Activated gamma-delta T cell (primary cell): ENCODE measurements at places on chromosomes 3 and 15.

- DNase-seq: no peak
These were observed 28.4 kb downstream of the ANKRD28 start for GRCh38 chr3:15769256-15769915.

- DNase-seq: no peak
These were observed 43.6 kb upstream of the KLF13 start for GRCh38 chr15:31283043-31283442.

- DNase-seq: peak; percentile 31
These were observed 27.6 kb upstream of the CXCR6 start for GRCh38 chr3:45915518-45916231.

DNA sequence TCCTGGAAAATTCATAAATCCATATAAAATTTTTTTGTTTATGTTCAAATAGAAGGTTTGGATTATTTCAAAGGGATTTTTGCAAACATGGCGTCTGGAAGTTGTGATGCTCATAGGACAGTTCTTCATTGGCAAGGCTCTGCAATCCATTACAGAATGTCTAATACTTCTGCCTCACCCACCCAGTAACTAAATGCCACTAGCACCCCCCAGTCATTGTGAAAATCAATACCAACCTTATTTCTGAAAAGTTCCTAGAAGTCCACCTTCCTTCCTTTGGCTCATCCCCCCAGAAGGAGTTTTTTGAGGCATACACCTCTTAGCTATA, 17.9 kb downstream of the ATP11B start:
- no peak for DNase-seq

DNA sequence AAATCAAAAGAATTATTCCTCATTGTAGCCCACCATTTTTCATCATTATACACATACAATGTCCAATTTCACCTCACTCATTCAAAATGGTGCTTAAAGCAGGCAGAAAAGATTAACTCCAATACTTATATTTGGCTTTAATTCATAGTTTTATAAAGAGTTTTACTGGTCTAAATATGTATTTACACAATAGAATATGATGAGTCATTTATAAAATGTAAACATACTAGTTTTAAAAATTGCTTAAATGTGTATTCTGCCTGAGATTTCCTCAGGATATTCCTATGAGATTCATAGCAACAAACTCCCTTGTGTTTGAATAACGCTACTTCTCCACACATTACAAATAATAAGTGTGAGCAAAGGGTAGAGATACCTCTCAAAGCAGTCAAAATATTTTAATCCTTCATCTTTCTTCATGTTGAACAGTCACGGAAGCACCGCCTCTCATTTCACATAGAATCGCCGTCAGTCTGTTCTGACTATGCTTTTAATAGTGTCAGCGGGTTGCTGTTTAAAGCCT, 75.7 kb upstream of the GBE1 start:
- DNase-seq: no peak

- DNase-seq: no peak
These were observed 55.4 kb downstream of the ABHD2 start for GRCh38 chr15:89143503-89144162.

- DNase-seq: no peak
These were observed 88.7 kb downstream of the GABRG3 start for GRCh38 chr15:27059610-27060202.

- DNase-seq: no peak
These were observed 66.4 kb downstream of the LRTM1 start for GRCh38 chr3:54861248-54862067.

DNA sequence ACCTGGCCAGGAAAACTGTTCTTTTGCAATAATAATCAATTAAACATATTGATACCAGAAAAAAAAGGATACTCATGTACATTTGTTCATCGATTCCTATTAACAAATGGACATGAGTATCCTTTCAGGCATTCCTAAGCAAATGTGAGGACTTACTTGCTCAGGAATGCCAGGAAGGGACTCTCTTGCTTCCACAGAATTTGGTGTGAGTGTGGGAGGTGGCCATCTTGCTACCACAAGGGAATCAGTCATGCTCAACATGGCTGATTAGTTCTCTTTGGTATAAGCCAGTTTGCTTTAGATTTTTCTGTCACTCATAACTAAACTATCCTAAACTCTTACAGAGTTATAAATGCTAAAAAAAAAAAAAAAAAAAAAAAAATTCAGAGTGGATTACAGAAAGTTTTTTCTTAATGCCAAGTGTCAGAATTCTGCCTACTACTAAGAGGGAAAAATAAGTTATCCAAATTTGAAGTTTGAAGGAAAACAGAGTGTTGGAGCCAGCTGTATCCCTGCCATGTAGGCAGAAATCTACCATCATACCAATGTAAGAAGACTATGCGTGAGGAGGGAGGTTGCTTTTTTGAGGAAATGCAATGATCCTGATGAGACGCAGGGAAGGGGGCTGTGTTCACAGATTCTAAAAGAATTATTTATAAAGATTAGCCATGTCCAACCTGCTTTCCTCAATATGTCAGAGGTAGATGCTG, 98.7 kb downstream of the PLD1 start:
- DNase-seq: no peak

DNA sequence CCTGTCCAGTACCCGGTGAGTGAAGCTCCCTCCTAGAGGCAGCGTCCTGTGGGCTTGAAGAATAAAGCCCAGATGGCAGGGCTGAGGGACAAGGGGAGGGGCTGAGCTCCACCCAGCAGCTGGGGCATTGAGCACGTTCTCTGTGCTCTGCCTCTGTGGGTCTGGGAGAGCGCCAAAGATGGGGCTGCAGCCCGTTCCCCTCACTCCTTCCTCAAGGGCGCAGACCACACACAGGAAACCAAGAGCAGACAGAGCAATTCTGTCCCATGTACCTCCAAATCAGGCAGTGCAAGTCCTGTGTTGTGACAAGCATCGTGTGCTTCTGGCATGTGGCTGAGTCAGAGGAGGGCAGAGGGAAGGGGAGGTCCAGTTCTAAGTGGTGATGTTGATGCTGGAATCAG, 15.7 kb upstream of the KIF23 start:
- DNase-seq: no peak

DNA sequence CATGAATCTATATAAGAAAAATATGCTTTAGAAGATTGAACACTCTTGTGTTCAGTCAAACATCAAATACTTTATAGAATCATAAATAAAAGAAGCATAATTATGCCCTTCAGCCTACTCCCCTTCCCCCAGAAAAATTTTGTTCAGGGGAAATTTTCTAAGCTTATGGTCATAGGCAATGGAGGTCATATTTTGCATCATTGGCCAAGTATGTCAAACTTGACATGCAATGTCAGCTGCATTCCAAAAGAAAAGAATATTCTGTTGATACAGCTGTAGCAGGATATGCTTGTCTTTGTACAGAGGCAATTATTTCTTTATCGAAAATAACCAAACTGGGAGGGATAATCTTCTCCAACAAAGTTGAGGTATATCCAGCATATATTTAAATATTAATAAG, 328.2 kb downstream of the ZIC1 start:
- DNase-seq: no peak

- no peak for DNase-seq
These were observed 112.5 kb downstream of the FOXB1 start for GRCh38 chr15:60116456-60117089.

- no peak for DNase-seq
These were observed 20.9 kb upstream of the TLE3 start for GRCh38 chr15:70118599-70118998.

GRCh38 chr3:2889736-2890135, 220.4 kb downstream of the IL5RA start:
- no peak for DNase-seq

GRCh38 chr3:40546816-40547215, 22.1 kb downstream of the ZNF621 start:
- no peak for DNase-seq

DNA sequence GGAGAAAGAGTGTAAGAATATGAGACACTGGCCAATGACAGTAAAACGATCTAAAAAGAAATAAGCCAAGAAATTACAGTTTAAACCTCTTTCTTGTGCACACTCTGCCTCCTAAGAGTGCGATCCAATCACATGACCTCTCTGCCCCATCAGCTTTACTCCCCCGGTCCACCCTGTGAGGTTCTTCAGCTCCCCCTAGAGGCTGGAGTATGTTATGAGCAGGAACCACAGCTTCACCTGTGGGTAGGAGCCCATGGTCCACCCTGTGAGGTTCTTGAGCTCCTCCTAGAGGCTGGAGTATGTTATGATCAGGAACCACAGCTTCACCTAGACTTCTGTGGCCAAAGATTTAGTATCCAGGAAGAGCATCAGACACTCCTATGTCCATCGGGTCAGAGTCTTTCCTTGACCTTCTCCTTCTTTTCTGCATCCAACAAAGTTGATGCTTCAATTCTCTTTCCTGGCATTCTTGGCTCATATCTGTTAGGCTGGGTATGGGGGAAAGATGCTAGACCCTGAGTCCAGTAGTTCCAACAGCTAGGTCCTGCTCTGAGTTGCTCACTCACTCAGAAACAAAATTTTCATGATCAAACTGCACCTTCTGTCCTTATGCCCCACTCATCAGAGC, 164.0 kb downstream of the MINAR1 start:
- DNase-seq: no peak

DNA sequence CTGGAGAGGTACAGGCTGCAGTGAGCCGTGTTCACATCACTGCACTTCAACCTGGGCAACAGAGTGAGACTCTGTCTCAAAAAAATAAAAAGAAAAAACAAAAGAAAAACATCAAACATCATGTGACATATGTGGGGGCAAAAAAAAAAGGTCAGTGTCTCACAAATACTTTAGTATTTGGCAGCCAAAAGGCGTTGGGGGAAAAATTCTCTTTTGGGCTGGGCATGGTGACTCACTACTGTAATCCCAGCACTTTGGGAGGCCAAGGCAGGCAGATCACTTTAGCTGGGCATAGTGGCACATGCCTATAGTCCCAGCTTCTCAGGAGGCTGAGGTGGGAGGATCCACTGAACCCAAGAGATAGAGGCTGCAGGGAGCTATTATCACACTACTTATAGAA, 47.6 kb downstream of the TMCC1 start:
- DNase-seq: no peak

DNA sequence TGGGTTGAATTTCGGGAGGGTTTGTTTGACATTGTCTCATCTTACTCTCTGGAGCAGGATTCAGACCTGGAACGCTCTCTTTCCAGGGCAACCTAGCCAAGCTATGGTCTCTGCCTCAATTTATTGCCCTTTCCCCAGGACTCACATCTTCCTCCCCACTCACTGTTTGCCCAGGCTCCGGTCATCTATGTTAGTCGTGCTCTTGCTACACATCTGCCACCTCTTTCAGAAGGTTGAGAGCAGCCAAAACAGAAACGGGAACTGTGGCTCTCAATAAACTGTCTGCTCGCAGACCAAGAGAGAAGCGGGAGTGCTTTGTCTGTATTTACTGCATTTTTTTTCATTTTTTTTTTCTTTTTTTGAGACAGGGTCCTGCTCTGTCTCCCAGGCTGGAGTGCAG, 81.6 kb downstream of the ST6GAL1 start:
- no peak for DNase-seq

- no peak for DNase-seq
These were observed 27.2 kb downstream of the SEMA6D start for GRCh38 chr15:47744496-47744895.

- DNase-seq: no peak
These were observed 52.1 kb downstream of the TASOR start for GRCh38 chr3:56630966-56631365.

GRCh38 chr15:72766780-72767179, 16.8 kb downstream of the ADPGK start:
- no peak for DNase-seq
